Endodermal cell (in vitro differentiated cells): ENCODE measurements at places on chromosomes 3 and 15.

GRCh38 chr3:132539681-132540080 lies 57.4 kb upstream of the ACKR4 start:
- no peak for DNase-seq

GRCh38 chr15:74589826-74590225 lies 25.8 kb upstream of the CLK3 start:
- no peak for DNase-seq

GRCh38 chr3:144055604-144056003 lies 84.0 kb downstream of the DIPK2A start:
- DNase-seq, result no peak

- no peak for DNase-seq
Observed at GRCh38 chr3:189272500-189273119, 100.8 kb downstream of the TPRG1 start.

- DNase-seq, result peak; percentile 60
Observed at GRCh38 chr3:183701744-183702143, 4.1 kb downstream of the YEATS2 start.

- no peak for DNase-seq
Observed at GRCh38 chr15:40066589-40066988, 27.6 kb upstream of the SRP14 start.

DNA sequence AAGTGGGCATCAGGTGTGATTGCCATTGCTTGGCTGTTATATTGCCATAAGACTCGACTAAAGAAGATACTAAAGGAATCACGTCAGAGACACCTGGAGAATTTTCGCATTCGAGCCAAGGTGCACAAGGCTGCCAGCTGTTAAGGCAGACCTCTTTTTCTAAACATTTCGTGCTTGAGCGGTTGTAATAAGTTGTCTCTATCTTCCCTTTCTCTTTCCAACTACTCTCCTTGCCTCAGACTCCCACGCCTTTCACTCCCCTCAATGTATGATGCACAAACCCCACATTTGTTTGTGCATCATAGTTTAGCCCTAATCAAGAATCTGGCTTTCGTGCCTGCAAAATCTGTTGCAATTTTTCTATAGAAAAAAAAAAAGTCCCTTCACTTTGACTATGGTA lies 118.0 kb downstream of the IQCH start:
- DNase-seq, result no peak

GRCh38 chr3:194259982-194260766 lies 91.0 kb downstream of the CPN2 start:
- peak; percentile 34 for DNase-seq

GRCh38 chr3:136074546-136075170 lies 109.1 kb downstream of the PPP2R3A start:
- no peak for DNase-seq

DNA sequence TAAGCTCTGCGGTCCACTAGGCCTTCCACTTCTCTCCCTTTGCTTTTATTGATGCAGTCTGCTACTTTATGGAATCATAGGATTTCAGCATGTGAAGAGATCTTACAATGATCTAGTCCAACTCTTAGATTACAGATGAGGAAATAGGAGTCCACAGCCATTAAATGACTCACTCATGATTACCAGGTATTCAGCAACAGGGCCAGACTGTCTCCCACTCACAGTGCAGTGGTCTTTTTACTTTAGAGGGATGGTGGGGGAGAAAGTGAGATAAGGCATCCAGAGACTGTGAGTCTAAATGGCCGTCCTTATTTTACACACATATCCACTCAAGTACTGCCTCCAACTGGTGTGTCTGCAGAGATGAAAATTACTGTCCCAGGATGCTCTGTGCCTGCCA lies 88.5 kb upstream of the SKOR1 start:
- no peak for DNase-seq

DNA sequence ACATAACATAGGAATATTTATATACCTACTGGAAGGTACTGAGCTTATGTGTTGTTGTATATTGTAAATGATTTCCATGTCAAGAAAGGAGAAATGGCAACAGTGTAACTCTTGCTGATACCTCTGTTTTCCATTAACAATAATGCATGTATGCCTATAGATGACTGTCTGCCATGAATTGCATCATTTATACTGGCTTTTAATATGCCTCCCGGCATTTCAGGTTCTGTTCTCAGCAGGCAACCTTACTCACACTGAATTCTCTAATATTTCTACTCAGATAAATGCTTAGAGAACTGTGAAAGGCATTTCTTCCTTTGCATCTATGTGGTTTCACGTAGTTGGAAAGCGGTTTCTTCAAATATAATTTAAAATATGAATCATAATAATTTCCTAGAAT lies 41.8 kb downstream of the LEKR1 start:
- no peak for DNase-seq
